Dorsolateral prefrontal cortex (tissue), 122 donors: ENCODE measurements at places on chromosomes 13 and 19. TPM values are rescaled to one million over a fixed set of nuclear protein-coding genes. Genes with fewer than 3 reads are reported as not detected.

Gene ZGLP1
- 12.0 TPM for total RNA-seq

Gene ZNF534
- 3.8 TPM for total RNA-seq

Gene THOP1
- total RNA-seq, result 94.8 TPM

Gene HCN2
- total RNA-seq, result 110 TPM

Gene IQCN
- 7.1 TPM for total RNA-seq

Gene MIR17HG
- total RNA-seq, result 1.7 TPM

Gene ZNF443
- 6.3 TPM for total RNA-seq

Gene ARMC6
- total RNA-seq, result 23.5 TPM

Gene ARGLU1
- total RNA-seq, result 179 TPM

Gene LRRC8E
- total RNA-seq, result not detected

Gene ZNF560
- not detected for total RNA-seq

Gene PTOV1
- total RNA-seq, result 225 TPM

Gene KLK2
- total RNA-seq, result not detected

Gene B3GNT8
- total RNA-seq, result 0.38 TPM

Gene CLDN10
- 50.5 TPM for total RNA-seq

Gene ZNF699
- total RNA-seq, result 8.0 TPM

Gene ESD
- 57.0 TPM for total RNA-seq

Gene SBSN
- 0.65 TPM for total RNA-seq

Gene MBD3L2
- total RNA-seq, result not detected

Gene FCAR
- total RNA-seq, result not detected

Gene ZNF571
- 15.0 TPM for total RNA-seq

Gene SLC8A2
- 82.3 TPM for total RNA-seq

Gene DCLK1
- 190 TPM for total RNA-seq

Gene APLP1
- 1,488 TPM for total RNA-seq

Gene NLRP9
- not detected for total RNA-seq

Gene THSD8
- not detected for total RNA-seq

Gene FUZ
- 45.0 TPM for total RNA-seq

Gene BIVM
- total RNA-seq, result 40.9 TPM

Gene ZNF91
- 112 TPM for total RNA-seq

Gene ZNF763
- 4.3 TPM for total RNA-seq

Gene ZNF607
- 17.0 TPM for total RNA-seq

Gene CPB2
- not detected for total RNA-seq

Gene GAPDHS
- not detected for total RNA-seq

Gene CARM1
- 40.9 TPM for total RNA-seq

Gene TMC4
- 0.95 TPM for total RNA-seq

Gene PABPC3
- total RNA-seq, result not detected

Gene CYP4F11
- total RNA-seq, result 9.6 TPM

Gene ADGRE2
- total RNA-seq, result 1.6 TPM

Gene PSG11
- total RNA-seq, result not detected

Gene PCP2
- not detected for total RNA-seq

Gene WTIP
- total RNA-seq, result 7.8 TPM

Gene KLK3
- not detected for total RNA-seq

Gene MAP4K1
- total RNA-seq, result 2.6 TPM

Gene ATP4A
- total RNA-seq, result 1.3 TPM

Gene SUPT20H
- total RNA-seq, result 51.0 TPM

Gene ZNF600
- total RNA-seq, result 1.4 TPM

Gene EPSTI1
- total RNA-seq, result 16.1 TPM

Gene CGB7
- not detected for total RNA-seq
